ENCODE measurements at places on chromosomes 1 and 21.

- no peak for DNase-seq
These were observed 681.7 kb upstream of the ADAMTS5 start for GRCh38 chr21:27648560-27648959.

GRCh38 chr1:43750083-43750482 lies 42.7 kb downstream of the ST3GAL3 start:
- DNase-seq, result no peak

DNA sequence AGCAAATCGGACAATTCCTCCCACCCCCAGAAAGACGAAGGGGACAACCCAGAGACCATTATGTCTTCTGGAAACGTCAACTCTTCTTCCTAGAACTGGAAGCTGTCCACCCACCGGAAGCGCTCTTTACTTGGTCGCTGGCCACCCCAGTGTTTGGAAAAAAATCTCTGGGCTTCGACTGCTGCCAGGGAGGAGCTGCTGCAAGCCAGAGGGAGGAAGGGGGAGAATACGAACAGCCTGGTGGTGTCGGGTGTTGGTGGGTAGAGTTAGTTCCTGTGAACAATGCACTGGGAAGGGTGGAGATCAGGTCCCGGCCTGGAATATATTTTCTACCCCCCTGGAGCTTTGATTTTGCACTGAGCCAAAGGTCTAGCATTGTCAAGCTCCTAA lies 3.2 kb downstream of the S1PR1 start:
- DNase-seq, result no peak

DNA sequence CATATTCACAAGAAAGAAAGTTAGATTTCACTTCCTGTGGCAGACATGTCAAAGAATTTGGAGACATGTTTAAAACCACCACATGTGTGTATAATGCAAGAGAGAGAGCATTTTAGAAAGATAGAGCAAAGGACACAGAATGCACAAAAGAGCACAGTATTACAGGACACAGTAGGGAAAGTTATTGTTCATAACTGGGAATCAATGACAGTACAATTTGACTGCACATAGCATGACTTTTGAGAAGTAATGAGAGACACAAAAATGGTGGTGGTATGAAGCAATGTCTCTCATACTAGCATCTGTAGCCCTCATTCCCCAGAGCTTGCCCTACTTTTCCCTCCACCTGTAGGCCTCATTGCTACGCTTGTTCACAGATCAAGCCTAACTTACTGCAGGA lies 499.2 kb downstream of the PTPRC start:
- no peak for DNase-seq

DNA sequence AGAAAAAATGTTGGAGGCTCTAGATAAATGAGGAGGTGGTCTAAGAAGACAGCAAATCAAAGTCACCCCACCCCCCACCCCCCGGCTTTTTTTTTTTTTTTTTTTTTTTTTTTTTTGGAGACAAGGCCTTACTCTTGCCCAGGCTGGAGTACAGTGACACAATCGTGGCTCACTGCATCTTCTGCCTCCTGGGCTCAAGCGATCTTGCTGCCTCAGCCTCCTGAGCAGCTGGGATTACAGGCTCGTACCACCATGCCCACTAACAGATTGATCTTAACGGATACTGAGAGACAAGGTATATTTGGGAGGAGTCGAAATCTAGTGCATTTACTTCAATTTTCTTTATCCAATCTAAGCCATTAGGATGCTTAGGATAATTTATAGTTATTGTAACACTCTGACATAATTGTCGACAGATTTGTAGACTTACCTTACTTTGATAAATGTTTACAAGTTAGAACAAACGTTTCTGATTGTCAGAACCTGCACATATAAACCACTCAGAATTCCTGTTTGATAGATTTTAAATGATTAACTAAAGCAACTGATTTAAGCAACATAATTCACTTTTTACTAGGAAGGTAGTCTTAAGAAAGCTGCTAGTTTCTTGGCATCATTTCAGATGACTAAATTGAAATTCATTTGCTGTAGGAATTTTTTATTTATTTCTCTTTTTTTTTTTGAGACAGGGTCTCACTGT lies 33.7 kb upstream of the NBL1 start:
- no peak for DNase-seq

DNA sequence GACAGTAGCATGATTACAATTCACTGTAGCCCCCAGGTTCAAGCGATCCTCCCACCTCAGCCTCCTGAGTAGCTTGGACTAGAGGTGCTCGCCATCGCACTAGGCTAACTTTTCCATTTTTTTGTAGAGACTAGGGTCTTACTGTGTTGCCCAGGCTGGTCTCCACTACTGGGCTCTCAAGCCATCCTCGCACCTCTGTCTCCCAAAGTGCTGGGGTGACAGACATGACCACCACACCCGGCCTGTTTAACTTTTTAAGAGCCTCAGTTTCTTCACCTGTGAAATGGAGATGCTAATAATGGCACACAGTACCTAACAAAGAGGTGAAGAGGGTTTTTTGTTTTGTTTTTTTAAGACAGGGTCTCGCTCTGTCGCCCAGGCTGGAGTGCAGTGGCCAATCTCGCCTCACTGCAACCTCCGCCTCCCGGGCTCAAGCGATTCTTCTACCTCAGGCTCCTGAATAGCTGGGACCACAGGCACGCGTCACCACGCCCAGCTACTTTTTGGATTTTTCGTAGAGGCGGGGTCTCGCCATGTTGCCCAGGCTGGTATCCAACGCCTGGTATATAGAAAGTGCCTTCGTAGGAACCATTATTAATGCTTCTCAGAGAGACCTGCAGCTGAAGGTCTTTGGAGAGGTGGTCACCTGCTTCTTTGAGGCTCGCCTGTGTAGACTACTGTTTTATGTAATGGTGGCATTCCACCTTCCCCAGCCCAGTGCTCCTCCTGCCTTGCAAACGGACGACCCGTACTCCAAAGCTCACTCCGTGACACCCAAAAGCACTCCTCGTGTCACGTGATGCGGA lies 567 bp downstream of the PMVK start:
- no peak for DNase-seq

- no peak for DNase-seq
These were observed 278.9 kb downstream of the SEC16B start for GRCh38 chr1:177690996-177691395.

DNA sequence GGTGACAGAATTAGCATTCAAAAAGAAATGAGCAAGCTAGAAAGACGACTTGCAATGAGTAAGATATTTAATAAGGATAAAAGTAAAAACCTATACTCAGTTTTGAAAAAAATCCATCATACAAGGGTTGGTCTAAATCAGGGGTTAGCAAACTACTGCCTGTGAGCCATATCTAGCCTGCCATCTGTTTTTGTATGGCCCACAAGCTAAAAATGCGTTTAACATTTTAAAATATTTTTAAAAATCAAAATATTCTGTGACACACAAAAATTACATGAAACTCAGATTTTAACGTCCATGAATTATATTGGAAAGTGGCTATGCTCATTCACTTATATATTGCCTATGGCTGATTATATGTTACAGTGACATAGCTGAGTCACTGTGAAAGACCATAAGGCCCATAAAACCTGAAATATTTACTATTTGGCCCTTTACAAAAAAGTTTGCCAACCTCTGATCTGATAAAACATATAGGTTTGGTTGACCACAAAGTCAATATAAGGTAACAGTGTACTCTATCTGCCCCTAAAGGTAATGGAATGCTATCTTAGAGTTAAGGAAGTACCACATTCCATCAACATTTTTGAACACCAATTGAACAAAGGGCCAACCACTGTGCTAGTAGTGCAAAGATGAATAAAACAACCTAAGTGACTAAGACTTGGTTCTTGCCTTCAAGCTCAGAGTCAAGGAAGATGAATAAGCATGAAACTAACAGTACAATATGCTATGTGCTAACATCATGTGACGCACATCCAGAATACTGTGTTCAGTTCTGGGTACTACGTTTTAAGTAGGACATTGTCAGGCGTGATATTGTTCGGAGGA lies 3.2 kb downstream of the IFT25 start:
- DNase-seq, result no peak

DNA sequence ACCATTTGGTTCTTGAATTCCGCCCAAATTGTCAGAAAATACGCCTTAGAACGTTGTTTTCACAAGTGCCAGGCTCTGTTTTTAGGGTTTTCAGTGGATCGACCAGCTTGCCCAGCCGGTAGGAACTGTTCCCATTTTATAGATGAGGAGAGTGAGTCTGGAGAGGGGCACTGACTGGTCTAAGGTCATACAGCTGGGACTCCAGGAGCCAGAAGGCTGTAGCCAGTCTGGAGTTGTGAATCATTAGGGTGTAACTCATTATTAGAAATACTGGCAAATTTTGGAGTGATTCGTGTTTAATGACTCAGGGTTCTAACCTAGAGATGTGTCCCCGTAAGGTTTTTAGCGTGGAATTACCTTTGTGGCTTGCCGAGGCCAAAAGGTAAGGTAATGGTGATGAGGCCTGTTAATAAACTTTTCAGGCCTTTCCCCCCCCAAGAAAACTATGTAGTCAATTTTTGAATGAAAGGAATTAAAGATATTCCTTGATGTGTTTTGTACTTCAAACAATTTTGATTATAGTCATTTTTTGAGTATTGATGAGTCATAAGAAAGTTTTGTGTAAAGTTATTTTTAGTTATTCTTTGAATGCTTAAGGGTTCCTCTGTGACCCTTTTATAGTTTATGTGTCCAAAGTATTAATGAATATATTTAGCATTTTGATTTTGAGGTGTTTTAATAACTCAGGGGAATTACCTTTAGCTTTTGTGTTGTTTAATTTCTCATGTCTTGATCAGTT lies 2.1 kb downstream of the DYRK1A start:
- no peak for DNase-seq

DNA sequence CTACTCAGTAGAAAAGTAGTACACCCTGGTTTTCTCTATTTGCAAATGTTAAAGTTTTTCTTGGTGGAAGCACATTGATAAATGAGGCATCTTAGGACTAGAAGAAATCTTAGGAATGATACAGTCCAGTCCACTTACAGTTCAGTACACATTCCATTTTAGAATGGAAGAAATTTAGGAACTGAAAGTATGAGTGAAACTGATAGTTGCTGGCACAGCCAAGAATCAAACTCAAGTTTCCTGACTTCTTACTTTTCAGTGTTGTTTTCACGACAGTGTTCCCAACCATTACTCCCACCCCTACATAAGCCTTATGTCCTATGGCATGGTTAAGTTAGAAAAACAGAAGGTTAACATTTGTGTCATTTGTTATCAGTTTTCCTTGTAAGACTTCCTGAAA lies 258.5 kb downstream of the BACH1 start:
- no peak for DNase-seq

DNA sequence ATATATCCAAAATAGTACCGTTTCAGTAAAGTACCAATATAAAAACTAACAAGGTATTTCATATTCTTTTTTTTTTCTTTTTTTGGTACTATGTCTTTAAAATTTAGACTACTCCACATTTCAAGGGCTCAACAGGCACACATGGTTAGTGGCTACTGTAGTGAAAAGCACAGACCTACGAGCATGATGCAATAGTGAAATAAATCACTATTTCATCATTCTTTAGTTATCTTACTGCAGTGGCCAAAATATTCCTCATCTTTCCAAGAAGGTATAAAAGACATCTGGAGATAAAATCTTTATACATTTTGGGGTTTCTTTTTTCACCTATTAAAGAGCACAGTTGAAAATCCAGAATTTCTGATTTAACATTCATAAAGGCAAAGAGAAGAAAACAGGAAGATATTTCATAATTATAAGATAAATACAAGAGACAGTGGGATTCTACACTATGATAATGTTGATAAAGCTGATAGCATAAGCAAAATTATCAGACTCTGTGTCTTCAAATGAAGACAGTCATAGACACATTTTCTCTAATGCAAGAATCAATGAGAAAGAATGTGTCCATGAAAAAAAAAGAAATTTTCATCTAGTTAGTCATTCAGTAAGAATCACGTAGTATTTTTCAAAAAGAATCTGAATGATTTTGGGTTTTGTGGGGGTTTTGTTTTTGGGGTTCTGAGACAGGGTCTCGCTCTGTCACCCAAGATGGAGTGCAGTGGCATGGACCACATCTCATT lies 41.9 kb downstream of the CEP170 start:
- DNase-seq, result no peak

Measured in CD4-positive, alpha-beta T cell treated with Interleukin-6 for 4 hours (primary cell).